Cardiac fibroblast (primary cell): ENCODE measurements at places on chromosomes 7 and 10.

DNA sequence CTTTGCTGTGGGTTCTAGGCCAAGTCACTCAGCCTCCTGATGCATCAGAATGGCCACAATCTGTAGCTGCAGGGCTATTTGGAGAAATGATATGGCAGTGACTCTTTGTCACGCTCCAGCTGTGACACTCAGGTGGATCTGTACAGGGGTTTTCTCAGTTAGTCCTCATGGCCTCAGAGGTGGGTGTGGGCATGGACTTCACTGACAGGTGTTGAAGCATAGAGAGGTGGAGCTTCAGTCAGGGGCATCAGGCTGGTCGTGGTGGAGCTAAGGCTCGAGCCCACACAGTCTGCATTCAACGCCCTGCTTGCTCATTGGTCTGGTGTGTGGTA is 21.2 kb downstream of the PALD1 start:
- no peak for DNase-seq

DNA sequence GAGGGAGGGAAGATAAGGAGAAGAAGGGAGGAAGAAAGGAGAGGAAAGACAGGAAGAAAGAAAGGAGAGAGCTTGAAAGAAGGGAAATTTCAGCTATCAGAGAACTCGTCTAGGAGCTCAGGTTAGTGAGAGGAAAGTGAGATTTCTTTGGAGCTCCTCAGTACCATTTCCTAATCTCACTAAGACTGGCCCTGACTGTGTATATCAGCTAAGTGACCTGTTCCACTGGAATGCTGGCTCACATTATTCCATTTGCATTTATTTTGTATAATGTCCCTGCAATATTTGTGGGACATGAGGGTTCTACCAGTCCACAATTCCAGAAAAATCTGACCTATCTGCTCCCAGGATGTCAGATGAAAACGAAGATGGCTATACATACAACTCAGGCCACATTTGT is 114.7 kb upstream of the CELF2 start:
- DNase-seq, result no peak

DNA sequence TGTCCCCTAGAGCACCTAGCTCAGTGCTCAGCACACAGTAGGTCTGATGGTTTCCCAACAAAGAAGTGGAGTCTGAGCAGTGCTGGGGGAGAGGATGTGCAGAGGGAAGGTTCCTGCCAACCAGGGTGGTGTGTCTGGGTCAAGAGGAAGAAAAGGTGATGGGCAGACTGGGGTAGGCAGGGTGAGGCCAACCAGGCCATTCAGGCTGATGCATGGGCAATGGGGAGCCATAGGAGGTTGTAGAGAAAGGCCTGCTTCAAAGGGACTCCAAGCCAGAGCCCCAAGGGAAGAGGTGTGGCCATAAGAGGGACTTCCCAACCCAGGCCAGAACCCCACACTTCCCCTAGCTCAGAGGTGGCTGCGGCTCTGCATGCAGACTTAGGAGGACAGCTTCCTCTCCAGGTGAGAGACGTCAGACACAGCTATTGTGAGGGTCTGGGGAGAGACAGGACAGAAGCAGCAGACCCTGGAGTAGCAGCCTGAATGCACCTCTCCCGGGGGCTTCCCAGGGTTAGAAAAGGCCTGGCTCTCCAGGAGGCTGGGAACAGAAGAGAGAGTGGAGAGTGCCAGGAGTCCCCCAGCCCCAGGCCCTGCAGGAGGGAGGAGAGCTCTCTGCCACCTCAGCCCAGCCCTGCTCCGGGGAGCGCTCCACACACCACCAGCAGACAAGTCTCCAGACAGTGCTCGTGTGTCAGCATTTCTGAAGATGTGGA is 87.4 kb upstream of the ZMIZ1 start:
- no peak for DNase-seq

DNA sequence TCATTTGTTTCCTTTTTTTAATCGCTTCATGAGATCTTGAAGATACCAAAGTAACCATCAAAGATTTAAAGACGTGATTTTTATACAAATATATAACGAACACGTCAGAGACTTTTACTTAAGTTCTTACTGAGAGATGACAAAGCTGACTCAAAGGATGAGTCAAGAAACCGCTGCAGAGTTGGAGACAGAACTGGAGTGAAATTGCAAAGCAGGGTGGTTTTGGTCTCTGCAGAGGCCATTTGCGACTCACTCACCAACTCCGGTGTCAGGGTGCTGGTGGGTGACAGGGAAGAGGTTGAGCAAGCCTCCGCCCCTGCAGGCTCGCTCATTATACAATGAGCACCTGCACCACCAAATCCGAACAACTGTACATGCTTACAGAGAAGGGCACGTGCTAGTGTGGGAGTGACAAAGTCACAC is 75.2 kb downstream of the DNAJB6 start:
- peak; percentile 29 for DNase-seq

GRCh38 chr7:124295289-124295688 is 262.4 kb upstream of the TMEM229A start:
- DNase-seq, result no peak

DNA sequence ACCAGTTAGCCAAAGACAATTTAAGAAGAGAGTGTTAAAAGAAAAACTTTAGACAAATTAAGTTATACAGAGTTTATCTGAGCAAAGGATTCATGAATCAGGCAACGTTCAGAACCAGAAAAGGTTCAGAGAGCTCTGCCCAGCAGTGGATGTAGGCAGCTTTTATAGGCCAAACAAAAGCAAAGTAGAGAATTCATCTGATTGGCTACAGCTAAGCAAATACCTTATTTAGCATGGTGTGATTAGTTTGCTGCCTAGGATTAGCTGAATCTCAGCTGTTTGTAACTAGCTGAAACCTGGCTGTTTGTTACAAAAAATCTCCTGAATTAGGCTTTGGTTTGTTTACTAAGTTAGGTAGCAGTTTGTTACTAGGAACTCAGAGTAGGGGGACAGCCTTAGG is 66.0 kb downstream of the SLC25A40 start:
- DNase-seq, result no peak

DNA sequence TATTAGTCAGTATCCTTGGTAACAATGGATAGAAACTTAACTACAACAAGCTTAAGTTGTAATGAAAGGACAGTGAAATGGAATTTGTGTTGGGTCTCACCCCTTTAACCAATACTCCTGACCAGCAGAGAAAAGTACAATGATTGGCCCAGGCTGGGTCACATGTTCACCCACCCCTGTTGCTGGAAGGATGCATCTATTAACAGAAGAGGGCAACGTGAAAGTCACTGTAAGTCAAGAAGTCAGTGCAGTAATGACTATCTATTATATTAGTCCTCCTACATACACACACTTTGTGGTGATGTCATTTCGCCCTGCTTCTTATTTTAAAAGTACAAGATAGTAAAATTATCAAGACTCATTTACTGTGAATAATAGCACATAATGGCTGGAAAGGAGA is 16.2 kb downstream of the PNLIPRP2 start:
- no peak for DNase-seq

DNA sequence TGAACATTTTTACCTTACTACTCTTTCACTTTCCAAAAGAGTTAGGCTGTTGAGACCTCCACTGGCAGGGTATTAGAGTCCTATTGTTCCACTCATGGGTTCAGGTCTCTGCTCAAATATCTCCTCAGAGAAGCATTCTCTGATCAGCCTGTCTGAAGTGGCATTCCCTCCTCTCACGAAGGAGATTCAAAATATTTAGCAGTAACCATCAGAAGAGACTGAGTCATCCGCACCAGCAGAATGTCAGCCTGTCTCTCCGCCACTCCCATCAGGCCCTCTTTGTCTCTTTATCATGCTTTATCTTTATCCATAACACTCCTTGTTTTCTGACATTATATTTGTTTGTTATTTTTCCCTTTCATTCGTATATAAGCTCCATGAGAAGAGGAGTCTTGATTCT is 79.1 kb downstream of the AASS start:
- DNase-seq, result no peak

DNA sequence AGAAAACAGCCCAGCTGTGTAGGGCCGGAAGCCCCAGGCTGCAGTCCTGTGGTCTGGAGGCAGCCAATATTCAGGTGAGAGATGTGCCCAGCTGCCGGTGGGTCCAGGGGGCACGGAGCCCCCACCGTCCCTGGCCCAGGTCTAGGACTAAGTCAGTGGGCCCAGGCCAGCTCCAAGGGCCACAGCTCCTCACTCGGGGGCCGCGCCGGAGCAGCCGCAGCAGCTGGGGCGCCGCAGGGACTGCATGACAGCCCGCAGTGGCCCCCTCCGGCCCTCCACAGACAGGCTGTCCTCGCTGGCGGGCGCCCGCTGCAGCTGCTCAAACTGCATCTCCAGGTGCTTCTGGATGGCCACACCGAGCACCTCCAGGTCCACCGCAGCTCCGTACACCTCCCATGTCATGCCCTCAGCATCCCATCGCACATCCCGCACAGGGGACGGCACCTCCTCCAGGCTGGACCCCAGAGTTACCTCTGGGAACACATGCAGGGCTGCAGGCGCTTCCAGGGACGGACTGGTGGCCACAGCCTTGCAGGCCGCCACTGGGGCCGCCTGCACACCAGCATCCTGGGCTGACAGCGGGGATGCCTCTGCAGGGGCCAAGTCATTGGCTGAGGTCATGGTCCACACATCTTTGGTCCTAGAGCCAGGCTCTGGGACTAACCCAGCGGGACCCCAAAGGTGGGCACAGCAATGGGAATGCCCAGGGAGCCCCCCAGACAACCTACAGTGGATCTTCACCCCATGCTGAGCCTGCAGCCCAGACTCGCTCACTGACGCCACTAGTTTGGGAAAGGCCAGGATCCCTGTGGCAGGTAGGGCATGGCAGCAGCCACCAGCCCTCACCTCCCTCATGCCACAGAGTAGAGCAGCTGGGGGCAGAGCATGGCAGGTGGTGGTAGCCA is 7.0 kb downstream of the GPRIN2 start:
- no peak for DNase-seq

GRCh38 chr10:44374155-44374554 is 10.7 kb downstream of the CXCL12 start:
- no peak for DNase-seq

DNA sequence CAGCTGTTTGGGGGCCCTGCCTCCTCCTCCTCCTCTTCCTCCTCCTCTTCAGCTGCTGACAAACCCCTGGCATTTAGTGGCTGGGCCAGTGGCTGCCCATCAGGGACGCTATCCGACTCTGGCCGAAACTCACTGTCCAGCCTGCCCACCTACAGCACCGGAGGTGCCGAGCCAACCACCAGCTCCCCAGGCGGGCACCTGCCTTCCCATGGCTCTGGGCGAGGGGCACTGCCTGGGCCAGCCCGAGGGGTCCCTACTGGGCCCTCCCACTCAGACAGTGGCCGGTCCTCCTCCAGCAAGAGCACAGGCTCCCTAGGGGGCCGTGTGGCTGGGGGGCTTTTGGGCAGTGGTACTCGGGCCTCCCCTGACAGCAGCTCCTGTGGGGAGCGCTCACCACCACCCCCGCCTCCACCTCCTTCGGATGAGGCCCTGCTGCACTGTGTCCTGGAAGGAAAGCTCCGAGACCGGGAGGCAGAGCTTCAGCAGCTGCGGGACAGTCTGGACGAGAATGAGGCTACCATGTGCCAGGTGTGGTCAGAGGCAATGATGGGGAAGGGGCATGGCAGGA is 4.1 kb downstream of the LZTS2 start:
- no peak for DNase-seq

- DNase-seq, result no peak
These were observed 18.3 kb upstream of the ZNF12 start for GRCh38 chr7:6725003-6725402.

DNA sequence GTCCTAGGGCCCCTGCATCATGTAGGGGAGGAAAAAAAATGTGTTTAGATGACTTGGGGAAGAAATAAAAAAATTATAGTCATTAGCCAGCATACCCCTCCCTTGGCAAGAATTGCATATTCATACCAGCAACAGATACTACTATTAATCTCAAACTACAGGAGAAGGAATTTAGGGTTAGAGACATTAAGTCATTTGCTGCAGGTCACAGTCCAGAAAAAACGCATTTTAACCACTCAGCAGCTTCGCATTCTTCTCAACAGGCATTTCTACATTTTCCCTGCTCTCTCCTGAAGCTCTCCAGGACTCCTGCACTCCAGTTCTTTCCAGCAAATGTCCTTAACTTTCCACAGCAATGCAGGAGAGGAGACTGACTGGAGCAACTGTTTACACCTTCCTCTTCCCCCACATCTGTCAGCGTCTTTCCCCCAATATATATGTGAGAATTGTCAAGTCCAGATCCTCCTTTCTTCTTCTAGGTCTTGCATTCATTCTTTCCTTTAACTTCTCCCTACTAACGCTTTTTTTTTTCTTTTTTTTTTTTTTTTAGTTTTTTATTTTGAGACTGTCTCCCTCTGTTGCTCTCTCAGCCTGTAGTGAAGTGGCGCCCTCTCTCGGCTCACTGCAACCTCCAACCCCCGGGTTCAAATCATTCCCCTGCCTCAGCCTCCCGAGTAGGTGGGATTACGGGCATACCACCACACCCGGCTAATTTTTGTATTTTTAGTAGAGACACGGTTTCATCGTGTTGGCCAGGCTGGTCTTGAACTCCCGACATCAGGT is 35.6 kb downstream of the PRPS1L1 start:
- peak; percentile 16 for DNase-seq

- no peak for DNase-seq
These were observed 96.3 kb upstream of the NEBL start for GRCh38 chr10:20993389-20993788.

DNA sequence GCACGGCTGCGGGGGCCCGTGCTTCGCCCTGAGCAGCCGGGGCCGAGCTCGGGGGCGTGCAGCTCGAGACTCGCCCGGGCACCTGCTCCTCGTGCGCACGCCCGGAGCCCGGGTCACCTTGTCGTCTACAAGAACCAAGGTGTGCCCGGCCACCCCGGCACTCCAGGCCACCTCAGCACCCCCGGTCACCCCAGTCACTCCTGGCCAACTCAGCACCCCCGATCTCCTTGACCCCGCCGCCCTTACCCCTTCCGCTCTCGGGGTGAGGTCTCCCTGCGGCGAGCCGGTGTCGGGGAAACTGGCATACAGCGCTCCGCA is 268 bp upstream of the IGFBP3 start:
- DNase-seq, result no peak

DNA sequence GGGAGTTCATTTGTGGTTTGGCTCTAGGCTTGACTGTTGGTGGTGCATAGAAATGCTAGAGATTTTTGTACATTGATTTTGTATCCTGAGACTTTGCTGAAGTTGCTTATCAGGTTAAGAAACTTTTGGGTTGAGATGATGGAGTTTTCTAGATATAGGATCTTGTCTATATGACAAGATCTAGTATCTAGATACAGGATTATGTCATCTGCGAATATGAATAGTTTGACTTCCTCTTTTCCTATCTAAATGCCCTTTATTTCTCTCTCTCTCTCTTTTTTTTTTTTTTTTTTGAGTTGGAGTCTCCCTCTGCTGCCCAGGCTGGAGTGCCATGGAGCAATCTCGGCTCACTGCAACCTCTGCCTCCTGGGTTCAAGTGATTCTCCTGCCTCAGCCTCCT is 62.9 kb downstream of the MGAM2 start:
- no peak for DNase-seq

DNA sequence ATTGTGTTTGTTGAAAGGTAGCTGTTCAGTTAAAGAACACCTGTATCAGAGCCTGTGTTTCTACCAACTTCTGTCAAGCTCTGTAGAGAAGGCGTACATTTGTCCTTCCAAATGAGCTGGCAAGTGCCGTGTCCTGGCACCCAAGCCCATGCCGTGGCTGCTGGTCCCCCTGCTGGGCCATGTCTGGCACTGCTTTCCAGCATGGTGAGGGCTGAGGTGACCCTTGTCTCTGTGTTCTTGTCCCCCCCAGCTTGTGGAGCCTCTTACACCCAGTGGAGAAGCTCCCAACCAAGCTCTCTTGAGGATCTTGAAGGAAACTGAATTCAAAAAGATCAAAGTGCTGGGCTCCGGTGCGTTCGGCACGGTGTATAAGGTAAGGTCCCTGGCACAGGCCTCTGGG is 154.9 kb downstream of the EGFR start:
- no peak for DNase-seq

GRCh38 chr10:89281606-89282395 is 20.0 kb upstream of the IFIT2 start:
- no peak for DNase-seq
